Right renal pelvis (tissue), 4 donors: ENCODE measurements at places on chromosomes 1 and 21.
A peak's percentile ranks its signal among the peaks of the same experiment; 100 is the strongest.

DNA sequence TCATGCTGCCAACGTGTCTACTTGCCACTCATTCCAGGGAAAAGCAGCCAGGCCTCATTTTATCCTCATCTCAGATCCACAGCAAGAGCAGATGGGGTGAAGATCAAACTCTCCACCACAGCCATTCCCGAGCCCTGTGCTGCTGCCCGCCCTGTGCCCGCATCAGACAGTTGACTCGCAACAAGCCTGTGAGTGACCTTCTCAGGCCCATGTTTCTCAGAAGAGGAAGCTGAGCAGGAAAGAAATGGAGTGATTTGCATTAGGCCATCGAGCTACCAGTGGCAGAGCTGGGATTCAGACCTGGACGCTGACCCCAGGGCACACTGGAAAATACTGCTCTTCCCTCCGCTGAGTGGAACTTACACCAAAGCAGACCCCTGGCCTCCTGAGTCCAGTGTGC is 1.2 kb downstream of the CNR2 start:
- no peak for DNase-seq

DNA sequence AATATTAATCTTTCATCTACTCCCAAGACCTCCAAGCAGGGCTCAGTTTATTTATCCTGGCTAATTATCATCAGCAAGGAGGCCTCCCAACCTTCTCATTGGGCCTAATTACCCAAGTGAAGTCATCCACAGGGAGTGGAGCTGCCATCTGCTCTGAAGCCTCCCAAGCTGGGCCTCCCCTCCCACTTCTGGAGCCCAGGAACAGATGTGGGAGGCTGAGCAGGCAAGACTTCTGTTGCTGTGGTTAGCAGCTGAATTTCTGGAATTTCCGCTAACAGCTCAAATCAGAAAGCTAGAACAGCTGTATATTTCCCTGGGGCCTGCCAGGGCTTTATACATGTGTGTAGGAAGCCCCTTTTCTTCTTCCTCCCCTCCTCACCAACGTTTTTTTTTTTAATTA is 127.5 kb downstream of the UCK2 start:
- DNase-seq: peak; percentile 24

DNA sequence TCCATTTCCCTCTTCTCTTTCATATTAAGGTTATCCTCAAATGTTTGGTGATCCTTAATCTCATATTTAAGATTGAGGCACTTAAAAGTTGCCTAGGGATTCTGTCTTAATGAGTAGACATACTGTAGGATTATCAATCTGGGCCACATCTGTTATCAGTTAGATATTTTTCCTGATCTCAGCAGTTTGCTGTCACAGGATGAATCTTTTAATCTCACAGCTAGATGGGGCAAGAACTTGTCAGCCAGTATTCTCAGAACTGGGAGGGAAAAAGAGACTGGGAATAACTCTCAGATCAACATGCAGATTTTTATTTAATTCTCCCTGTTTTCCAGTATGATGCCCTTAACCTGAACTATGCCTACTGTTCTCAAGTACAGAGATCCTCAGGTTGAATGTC is 14.0 kb downstream of the ZNF644 start:
- DNase-seq: no peak

GRCh38 chr21:29477347-29477746 is 178.6 kb downstream of the BACH1 start:
- DNase-seq: no peak

GRCh38 chr1:161849518-161849917 is 83.4 kb downstream of the ATF6 start:
- DNase-seq: no peak
